ENCODE measurements at places on chromosomes 12 and 14. TPM values are rescaled to one million over a fixed set of nuclear protein-coding genes. Genes with fewer than 3 reads are reported as not detected.

DNA sequence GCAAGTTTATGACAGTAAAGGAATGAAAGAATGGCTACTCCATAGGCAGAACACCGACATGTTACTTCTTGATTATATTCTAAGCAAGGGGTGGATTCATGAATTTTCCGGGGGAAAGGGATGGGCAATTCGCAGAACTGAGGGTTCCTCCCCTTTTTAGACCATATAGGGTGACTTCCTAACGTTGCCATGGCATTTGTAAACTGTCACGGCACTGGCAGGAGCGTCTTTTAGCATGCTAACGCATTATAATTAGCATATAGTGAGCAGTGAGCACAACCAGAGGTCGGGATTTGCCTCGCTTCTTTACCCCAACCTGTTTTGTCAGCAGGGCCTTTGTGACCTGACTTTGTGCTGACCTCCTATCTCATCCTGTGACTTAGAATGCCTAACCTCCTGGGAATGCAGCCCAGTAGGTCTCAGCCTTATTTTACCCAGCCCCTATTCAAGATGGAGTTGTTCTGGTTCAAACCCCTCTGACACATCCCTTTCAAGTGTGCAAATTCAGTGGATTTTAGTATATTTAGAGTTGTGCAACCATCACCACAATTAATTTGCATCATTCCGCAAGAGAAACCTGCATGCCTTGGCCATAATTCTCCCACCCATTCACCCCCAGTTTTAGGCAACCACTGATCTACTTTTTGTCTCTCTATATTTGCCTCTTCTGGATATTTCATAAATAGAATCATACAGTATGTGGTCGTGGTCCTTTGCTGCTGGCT lies 27.4 kb downstream of the PALS1 start:
- DNase-seq = no peak

GRCh38 chr14:92387578-92387977 lies 64.6 kb downstream of the SLC24A4 start:
- DNase-seq = no peak

DNA sequence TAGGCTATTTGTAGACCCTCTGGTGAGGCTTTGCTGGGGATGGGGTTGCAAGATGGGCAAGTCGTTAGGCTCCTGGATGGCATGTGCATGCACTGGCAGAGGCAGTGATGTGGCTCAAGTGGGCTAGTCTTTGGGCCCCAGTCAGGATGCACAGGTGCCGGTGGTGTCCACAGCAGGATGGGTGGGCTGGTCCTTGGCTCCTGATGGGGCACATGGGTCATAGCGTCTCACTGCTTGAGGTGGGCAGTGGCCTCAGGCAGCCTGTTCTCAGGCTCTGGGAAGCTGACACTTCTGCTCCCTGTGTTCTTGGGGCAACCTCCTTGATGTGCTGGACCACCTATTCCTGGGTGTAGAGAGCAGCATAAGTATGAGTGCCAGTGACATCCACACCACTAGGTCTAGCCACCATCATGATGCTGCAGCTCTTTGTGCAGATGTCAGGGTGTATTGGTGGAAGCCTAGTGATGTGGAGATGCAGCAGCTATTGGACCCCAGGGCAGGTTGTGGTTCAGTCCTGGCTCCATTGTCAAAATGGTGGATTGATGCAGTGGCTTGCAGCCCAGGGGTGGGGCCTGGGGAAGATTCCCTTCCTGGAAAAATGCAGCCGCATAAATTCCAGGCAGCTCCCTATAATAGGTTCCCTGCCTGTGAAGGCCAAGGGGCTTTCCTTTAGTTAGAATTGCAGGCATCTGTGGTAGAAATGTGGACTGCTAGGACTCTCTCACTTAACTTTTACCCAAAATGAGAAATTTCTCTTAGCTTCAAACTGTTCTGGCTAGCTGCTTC lies 742.5 kb upstream of the MDGA2 start:
- no peak for DNase-seq

- DNase-seq = peak; percentile 27
These were observed 16.4 kb upstream of the SRP54 start for GRCh38 chr14:34966413-34966812.

GRCh38 chr14:32565256-32565655 lies 236.2 kb downstream of the AKAP6 start:
- no peak for DNase-seq

DNA sequence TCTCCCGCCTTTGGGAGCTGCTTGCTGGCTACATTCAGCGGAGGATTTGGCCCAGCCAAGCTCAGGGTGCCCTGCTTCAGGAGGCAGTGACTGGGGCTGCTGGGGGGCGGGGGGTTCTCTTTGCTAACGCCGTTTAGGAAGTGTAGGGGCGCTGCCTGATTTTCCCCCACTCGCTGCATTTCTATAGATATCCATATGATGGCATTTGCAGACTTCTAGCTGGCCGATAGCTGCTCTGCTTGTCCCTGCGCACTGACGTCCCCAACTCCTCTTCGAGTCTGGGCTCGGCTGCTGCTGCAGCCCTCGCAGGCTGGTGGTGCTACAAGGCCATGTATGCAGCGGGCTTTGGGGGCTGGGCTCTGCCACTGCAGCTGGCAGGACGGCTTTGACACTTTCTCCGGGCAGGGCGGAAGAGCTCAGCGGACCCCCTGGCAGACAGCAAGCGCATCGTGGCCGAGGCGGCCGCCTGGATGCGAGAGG lies 3.1 kb downstream of the LRFN5 start:
- no peak for DNase-seq

DNA sequence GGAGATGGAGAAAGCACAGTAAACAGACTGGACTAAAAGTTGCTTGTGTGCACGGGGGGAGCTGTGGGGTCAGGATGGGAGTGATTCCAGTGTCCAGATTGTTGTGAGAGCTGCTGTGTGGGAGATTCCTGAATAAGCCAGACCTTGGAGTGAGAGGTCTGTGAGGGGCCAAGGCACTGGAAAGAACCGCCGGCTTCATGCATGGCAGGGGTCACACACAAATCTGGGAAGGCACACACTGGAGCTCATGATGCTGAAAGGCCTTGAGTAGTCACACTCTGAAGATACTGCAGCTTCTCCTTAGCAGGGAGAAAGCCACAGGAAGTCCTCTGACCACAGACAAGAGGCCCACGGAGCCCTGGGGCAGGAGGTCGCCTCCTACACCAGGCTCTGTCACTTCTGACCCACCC lies 23.1 kb downstream of the ADCY6 start:
- no peak for DNase-seq

DNA sequence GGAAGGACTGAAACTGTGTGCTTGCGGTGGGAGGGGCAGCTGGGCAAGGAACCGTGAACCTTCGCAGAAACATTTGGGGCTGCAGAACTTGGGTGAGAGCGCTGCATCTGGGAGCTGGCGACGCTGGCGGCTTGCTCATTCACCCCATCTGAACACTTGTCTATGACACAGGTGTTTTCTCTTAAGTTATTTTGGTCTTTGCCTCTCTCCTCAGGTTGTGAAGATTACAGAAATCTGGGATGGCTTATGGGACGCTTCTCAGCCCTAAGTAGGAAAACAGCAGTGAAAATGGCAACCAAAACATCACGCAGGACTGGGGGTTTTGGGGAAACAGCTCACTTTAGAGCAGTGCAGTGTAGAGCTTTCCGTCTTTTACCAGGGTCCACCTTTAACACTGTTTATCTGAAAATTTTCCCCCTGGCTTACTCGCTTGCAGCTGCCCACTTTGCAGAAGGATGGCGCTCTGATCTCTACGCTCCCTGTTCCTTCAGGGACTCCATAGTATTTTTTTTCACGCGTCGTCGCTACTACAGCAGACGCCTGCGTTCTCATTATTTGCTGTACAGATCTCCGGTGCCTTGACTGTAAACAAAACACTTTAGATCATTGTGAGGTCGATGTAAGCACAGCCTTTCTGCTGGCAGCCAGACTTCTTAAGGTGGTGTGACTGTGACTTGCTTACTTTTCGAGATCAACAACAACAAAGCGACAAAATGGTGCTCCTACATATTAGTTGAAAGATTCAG lies 2.7 kb upstream of the CDKN1B start:
- peak; percentile 80 for DNase-seq

DNA sequence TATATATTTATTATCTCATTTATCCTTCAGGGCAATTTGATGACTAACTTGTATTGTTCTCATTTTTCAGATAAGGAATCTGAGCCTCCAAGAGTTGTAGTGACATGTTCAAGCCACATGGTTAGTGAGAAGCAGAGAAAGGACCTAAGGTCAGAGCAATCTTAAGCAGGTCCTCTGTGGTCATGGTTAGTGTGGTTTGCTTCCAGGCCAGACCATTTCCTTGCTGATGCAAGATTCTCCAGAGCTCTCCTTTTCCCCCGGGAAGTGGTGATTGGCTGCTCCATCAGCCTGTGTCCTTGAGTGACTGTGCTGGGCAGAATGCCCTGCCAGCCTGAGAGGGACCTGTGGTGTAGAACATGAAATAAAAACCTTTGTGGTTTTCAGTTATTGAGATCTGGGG lies 141.3 kb downstream of the KTN1 start:
- no peak for DNase-seq

Gene ST8SIA1
- 39.4 TPM for total RNA-seq

Gene RND1
- total RNA-seq = 7.3 TPM

Gene HOXC4
- total RNA-seq = 0.32 TPM

Measured in CD4-positive, CD25-positive, alpha-beta regulatory T cell (primary cell).